ENCODE measurements at places on chromosomes 11 and 22.

GRCh38 chr22:25085930-25086901, 113.4 kb upstream of the CRYBB3 start:
- no peak for DNase-seq

DNA sequence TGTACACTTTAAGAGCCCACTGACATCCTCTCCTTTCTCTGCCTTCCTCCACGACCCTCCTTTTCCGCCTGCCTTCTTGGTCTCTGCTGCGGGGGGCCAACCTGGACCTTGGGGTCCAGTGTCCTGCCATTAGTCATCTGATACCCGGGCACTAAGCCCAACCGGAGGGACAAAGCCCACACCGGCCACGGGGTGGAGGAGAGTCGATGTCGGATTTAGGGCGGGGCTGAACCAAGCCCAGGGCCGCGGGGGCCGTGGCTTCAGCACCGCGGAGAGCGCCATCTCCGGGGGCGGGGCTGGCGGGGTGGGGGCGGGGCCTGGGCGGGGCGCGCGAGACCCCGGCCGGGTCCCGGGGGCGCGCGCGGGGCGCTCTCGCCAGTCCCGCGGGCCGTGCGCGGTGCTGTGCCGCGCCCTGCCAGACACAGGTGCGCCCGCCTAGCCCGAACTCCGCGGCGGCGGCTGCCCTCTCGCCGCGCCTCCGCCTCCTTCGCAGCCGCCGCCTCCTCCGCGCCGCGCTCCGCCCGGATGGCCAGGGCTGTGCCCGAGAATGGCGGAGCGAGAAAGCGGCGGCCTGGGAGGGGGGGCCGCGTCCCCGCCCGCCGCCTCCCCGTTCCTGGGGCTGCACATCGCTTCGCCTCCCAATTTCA, at the start of gene MAPK8IP1:
MAPK8IP1 (plus strand) TSS at position 378 of the 647 bp plus-strand sequence; CDS start at position 548, 170 bp downstream.
- DNase-seq: peak; percentile 68

DNA sequence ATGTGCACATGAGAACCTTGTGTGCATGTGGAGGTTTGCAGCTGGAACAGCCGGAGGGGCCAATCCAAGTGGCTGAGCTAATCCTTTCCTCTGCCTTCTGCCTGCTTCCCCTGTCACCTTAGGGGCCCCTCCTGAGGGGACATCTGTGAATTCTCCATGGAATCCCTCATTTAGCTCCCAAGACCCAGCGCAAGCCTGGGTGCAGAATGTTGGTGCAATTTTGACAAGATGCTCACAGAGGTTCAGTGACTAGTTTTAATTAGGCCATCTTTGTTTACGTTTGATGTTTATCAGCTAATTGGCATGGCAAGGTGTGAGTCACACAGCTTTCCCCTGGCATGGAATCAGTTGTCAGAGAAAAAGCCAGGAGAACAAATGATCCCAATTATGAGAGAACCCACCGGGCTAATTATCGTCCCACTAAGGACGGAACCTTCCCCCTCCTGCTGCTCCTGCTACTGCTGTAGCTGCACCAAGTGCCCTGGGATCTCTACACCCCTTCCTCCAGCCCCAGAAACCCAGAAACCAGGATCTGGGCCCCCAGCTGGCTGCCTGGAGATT, 63.6 kb upstream of the PAX6 start:
- peak; percentile 51 for DNase-seq

GRCh38 chr11:63907808-63908530, 9.0 kb downstream of the RCOR2 start:
- DNase-seq: peak; percentile 56

- no peak for DNase-seq
These were observed 14.4 kb upstream of the SCGB1A1 start for GRCh38 chr11:62404435-62404834.

- DNase-seq: no peak
These were observed 245.5 kb downstream of the BRD1 start for GRCh38 chr22:49582181-49582580.

GRCh38 chr22:46129390-46130041, 20.8 kb upstream of the PPARA start:
- DNase-seq: no peak

DNA sequence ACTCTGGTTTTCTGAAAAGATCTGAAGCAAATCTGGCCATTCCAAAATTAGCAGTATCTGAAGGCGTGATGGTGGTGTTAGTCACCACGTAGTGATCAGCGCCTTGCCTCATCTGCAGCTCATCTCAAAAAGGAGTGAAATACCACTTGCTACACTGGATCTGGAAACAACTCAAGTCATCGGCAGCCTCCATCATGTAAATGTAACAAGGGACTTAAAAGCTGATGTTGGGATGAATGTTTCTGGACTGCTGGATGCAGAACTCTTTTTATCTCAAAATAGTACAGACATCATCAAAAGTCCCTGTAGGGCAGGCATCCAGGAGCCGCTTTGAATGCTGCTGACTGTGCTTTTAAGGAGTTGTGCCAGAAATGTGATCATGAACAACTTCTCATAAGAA, 14.1 kb upstream of the APLP2 start:
- no peak for DNase-seq

- no peak for DNase-seq
These were observed 60.5 kb downstream of the NAT10 start for GRCh38 chr11:34165786-34166555.

DNA sequence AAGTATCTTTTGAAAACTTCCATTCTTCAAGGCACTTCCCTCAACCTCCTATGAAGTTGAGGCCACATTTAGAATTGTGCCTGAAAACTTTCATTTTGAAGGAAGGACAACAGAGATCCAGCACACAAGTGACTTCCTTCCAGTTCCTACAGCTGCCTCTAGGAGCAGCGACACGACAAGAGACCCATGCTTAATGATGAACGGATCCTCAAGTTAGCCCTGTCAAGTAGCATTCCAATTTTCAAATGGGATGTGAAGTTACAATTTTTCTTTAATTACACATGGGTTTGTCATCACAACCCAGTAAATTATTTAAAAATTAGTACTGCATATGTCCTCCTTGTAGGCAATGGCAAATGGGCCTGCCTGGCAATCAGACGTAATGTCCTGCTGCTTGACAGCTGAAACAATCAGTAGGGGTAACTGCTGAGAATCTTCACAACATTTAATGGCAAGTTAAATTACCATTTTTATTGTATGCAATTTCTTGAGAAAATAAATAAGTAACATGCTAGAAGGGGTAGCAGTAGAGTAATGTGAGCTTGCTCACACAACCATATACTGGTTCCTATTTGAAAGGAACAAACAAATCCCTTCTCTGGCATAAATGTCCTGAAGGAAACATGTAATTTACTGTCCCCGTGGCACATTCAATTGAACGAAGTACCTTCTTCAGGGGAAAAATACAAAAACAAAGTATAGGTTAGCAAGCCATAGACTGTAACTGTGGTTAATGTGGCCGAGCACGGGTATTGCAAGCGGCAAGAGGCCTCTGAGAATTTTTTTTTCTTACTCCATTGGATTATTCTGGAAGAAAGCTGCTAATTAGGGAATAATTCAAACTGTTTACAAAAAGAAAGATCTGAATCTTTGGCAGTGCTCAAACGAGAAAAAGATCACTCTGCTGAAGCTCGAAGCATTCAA, 288.3 kb downstream of the CADM1 start:
- DNase-seq: no peak

DNA sequence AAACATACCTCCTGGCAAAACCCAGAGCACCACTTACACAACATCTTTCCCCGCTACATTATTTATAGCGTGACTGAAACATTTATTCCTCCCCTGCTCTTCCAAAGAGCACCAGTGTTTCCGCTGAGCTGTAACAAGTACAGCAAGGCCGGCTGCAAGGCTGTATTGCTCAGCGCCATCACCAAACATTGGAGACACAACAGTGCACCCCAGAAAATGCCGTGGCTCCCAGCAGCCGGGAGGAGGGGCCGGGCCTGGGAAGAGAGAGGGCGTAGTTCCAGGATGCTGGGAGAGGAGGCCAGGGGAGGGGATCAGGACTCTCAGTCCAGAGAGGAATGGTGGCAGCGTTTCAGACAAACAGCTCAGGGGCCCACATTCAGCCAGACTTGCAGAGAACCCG, 133.2 kb downstream of the DSCAML1 start:
- DNase-seq: peak; percentile 68

GRCh38 chr22:23376256-23376655, 195.9 kb downstream of the BCR start:
- no peak for DNase-seq

DNA sequence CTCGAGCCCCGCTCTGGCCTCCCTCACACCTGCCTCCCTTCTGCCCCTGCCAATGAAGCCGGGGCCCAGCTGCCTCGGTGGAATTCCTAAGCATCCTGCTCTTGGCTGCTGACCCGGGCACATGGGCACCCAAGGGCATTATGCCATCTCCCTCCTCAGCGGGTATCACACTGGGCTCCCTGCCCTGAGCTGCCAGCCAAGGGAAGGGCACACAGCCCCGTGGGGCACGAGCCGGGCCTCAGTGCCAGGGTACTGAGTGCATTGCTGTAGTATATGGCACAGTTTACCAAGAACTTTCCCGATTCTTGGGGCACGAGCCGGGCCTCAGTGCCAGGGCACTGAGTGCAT, 43.8 kb upstream of the JAM3 start:
- DNase-seq: no peak

GRCh38 chr11:73325036-73325981, 17.2 kb downstream of the ARHGEF17 start:
- DNase-seq: no peak

DNA sequence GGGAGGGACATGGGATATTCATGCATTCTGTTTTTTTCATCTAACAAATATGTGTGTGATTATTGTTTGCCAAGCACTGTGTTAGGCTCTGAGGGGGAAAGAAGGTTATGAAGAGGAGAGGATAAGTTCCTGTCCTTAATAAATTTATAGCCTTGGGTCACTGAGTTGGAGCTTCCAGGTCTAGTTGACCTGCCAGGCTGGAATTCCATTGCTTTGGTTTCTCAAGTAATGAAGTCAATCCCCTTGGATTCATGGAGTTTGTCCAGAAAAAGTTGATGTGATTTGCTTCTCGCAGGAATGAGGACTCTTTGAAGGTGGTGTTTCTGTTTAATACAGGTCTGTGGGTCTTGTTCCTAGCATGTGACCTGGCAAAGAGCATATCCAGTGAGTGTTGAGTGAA, 156.2 kb downstream of the ADAMTS15 start:
- no peak for DNase-seq

- no peak for DNase-seq
These were observed 874 bp upstream of the PLAAT4 start for GRCh38 chr11:63535734-63536133.

- peak; percentile 45 for DNase-seq
These were observed 540 bp downstream of the MEN1 start for GRCh38 chr11:64809781-64810241.

DNA sequence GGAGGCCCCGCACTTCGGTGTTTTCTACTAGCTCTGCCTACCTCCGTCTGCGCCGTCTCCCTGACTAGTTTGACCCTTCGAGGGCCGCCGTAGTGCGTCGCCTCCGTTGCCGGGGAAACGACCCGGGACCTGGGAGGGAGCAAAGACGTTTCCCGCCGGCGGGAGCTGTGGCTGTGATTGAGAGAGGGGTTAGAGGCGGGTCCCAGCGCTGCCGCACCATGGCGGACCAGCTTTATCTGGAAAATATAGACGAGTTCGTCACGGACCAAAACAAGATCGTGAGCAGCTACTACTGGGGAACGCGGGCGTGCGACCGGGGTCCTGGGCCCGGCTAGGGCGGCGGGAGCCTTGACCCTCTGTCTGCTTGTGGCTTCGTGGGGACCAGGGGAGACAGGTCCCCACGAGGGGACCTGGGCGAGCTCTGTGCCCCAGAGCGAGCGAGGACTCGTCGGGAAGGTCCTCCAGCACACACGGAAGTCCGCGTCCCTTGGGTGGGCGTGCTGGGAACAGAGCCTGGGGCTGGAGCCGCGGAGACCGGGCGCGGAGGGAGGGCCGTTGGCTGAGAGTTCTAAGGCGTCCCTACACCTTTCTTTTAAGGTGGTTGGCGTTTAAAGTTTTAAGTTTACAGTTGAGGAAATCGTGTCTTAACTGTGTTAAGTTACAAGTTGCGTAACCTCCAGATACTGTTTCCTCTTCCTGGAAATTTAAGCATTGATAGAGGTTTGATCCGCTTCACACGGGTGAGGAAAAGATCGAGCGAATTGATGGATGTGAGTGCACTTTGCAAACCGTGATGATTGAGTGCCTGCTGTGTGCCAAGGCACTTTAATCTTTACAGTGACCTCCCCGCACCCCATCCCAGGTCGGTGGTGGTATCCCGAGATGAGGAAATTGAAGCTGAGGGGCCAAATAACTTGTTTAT, at the start of gene POLD3:
POLD3 (plus strand) TSS at position 142 of the 922 bp plus-strand sequence; CDS start at position 219, 77 bp downstream.
- peak; percentile 95 for DNase-seq

- no peak for DNase-seq
These were observed 325.1 kb downstream of the DLG2 start for GRCh38 chr11:85301895-85302678.

DNA sequence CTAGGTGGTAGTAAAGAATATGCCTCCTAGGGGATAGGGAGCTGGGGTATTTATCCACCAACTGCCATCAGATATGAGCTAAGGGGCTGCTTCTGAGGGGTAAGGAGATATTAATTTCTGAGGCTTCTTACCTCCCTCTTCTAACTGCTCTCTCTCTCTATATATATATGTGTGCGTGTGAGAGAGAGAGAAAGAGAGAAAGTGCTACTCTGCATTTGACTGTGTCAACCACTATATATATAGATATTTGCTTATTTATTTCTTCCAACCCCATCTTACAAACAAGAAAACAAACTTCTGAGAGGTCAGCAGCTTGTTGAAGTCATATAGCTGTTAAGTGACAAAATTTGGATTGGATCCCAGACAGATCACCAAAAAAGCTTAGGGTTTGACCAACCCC, 5.9 kb upstream of the HEPACAM start:
- no peak for DNase-seq

GRCh38 chr11:63560506-63561180, 2.5 kb downstream of the PLAAT2 start:
- DNase-seq: no peak

- no peak for DNase-seq
These were observed 29.8 kb downstream of the LMO2 start for GRCh38 chr11:33861941-33862589.

DNA sequence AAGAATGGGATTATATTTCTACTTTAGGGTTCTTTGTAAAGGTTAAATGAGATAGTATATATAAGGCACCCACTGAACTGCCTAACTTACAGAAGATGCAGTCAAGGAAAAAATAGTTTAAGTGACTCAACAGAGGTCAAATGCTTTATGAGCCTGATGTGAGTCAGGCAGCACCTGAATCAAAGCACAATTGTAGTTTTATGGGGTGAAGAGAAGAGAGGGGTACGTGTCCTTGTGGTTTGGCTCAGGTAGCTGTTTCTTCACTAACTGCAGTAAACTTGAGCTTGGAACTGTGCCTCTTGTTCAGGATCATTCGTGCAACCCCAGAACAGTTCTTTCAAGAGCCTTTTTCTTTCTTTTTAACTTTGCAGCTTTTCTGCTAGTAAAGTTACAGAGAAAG, 125.2 kb upstream of the SPON1 start:
- no peak for DNase-seq

DNA sequence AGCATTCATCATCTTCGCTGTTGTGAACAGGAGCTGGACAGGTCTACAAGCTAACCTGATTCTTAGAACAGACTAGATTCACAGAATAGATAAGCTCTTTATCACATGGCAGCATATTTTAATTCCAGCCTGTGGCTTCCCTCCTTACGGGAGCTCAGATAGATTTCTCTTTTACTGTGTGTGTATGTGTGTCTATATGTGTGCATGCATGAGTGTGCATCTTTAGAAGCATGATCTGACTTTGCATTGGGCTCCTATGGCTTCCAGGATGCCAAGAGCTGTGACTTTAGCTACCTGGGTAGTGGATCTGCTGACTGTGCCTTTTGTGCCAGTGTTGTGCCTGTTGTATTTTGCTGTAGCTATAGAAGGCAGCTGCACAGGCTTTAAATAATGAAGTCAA, 44.3 kb downstream of the ZNRF3 start:
- DNase-seq: no peak

All from retina (tissue), 1 donor.